ENCODE measurements at places on chromosomes 3 and 15.

DNA sequence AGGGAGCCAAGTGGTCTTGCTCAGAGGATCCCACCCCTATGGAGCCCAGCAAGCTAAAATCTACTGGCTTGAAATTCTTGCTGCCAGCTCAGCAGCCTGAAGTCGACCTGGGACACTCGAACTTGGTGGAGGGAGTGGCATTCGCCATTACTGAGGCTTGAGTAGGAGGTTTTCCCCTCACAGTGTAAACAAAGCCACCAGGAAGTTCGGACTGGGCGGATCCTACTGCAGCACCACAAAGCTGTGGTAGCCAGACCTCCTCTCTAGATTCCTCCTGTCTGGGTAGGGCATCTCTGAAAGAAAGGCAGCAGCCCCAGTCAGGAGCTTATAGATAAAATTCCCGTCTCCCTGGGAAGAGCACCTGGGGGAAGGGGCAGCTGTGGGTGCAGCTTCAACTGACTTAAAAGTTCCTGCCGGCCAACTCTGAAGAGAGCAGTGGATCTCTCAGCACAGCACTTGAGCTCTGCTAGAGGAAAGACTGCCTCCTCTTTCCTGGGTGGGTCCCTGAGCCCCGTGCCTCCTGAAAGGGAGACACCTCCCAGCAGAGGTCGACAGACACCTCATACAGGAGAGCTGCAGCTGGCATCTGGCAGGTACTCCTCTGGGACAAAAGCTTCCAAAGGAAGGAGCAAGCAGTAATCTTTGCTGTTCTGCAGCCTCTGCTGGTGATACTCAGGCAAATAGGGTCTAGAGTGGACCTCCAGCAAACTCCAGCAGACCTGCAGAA, 576.3 kb upstream of the NECTIN3 start:
- DNase-seq: no peak

- DNase-seq: no peak
Measured at GRCh38 chr3:139629033-139629432, 48.7 kb downstream of the NMNAT3 start.

- DNase-seq: no peak
Measured at GRCh38 chr3:196983186-196983585, 14.6 kb upstream of the PIGZ start.

DNA sequence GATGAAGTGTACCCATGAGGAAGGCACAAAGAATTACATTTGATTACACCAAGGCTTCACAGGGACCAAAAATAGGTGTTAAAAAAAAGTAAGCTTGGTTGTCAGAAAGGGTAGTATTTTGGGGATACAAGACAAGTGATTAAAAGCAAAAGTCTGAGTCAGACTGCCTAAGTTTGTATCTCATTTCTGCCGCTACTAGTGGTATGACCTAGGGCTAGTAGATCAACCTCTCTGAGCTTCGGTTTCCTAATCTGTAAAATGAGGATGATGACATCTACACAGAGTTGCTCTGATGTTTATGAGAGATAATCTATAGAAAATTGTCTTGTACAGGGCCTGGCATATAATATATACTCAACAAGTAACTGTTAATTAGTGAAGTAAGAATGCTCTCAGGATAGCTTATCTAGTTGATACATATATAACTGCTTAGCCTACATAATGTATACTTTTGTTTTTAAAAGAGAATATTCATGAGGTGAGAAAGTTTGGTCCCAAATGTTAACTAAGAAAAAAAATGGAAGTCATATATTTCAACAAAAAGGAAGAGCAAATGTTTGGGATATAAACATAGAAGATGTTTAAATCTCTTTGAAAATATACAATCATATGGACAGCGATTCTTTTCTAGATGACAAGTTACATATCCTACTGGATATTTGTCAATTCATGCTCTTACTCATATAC, 163.0 kb upstream of the SLC2A2 start:
- no peak for DNase-seq

GRCh38 chr3:188747489-188747888, 424.3 kb upstream of the TPRG1 start:
- DNase-seq: no peak

- DNase-seq: no peak
Measured at GRCh38 chr3:5231074-5231473, 43.6 kb downstream of the EDEM1 start.

DNA sequence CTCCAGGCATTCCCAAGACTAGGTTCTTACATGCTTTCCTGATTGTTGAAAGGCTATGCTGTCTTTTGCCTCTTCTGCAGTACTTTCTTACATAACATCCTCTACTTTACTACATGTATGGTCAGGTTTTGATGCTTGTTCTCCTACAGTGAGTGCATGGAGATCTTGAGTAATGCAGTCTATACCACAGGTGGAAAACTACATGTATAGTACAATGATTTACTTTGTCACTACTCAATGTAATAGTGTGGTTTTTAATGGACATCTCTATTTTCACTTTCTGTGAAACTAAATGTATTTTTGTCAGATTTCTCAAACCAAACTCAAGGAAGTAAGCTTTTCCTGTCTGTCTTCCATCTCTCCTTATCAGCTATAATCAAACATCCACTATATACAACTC, 657.0 kb downstream of the TUSC7 start:
- no peak for DNase-seq

- no peak for DNase-seq
Measured at GRCh38 chr3:122974764-122975162, 52.8 kb downstream of the SEMA5B start.
